Stimulated activated CD4-positive, alpha-beta T cell treated with anti-CD3 and anti-CD28 coated beads, Interleukin-1b, Interleukin-23, amount 100 ng/mL, for 1 hour (primary cell): ENCODE measurements at places on chromosomes 12 and 14.

DNA sequence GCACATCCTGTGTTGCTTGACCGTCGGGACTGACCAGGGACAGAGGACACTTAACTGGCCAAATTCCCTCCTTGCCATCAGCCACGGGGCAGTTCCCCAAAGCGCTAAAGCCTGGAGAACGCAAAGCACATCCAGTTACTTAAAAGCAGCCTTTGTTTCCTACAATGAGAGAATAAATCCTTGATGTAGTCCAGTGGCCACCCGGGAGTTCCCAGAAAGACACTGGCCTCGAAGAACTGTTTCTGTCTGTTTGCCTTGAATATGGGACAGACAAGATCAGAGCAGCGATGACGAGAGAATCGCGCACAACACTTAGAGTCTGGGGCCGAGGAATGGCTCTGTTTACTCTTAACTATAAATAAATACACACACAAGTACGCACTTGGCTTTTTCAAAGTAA, 102.2 kb downstream of the TNFAIP2 start:
- DNase-seq = no peak

- DNase-seq = no peak
Measured at GRCh38 chr14:23561873-23562821, 5.4 kb downstream of the AP1G2 start.

GRCh38 chr14:92590941-92591340, 77.4 kb downstream of the RIN3 start:
- DNase-seq = no peak

DNA sequence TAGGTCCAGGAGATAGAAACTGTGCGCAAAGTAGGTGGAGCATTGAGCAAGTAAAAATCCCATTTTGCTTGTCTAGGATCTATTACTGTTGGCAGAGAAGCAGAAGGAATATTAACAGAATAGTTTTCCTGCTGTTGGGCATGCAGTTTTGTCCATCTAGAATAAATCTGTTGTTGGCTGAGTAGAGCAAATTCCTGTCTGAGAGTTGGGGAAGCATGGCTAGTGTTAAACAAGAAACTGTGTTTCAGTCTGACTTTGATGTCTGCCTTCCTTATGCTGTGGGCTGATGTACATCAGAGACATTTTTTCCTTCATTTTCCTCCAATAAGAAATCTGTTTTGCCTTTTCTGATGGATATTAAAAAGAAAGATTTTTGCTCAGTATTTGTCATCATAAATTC, 98.2 kb downstream of the RAD52 start:
- no peak for DNase-seq

DNA sequence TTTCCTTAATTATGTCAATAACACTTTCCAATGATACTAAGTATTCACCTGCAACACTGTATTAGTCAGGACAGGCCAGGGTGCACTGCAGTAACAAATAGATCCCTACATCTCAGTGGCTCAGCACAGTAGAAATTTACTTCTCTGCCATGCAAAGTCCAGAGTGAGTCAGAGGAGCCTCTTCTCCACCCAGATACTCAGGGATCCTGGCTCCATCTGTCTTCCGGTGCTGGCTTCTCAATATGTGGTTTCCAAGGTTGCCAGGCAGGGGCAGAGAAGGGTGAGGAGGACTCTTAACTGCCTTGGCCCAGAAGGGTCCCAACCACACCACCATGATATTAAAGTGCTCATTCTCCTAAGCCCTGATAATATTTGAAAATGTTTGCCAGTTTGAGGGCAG, 47.8 kb downstream of the ADGRD1 start:
- no peak for DNase-seq

DNA sequence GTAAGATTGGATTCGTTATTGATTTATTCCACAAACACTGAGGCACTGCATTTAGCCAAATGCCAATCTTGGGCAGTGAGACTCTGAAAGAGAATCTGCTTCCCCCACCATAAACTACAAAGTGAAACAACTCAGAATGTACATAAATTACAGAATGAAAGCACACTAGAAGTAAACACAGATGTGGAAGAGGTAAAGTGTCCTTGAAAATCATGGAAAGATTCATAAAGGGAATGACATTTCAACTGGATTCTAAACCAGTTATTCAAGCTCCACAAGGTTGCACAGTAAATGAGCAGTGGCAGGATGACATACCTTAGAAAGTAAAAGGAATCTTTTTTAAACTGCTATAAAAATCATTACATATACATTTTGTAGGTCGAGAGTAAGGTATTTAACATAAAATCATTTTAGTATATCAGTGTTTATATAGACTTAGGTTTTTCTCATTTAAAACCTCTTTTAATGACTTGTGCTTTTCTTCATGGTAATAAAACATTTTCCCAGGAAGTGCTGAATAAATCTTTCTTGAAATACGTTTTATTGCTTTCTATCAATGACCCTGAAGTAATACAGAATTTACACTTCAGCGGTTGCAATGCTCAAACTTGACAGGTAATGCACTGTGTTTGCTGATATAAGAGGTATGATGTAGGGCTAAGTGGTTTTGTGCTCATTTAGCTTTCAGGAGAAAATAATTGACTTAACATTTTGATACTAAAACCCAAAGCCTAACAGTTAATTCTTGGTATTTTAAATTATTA, 270.6 kb downstream of the NAV3 start:
- no peak for DNase-seq

- DNase-seq = no peak
Measured at GRCh38 chr12:125696054-125696453, 630.8 kb downstream of the AACS start.

DNA sequence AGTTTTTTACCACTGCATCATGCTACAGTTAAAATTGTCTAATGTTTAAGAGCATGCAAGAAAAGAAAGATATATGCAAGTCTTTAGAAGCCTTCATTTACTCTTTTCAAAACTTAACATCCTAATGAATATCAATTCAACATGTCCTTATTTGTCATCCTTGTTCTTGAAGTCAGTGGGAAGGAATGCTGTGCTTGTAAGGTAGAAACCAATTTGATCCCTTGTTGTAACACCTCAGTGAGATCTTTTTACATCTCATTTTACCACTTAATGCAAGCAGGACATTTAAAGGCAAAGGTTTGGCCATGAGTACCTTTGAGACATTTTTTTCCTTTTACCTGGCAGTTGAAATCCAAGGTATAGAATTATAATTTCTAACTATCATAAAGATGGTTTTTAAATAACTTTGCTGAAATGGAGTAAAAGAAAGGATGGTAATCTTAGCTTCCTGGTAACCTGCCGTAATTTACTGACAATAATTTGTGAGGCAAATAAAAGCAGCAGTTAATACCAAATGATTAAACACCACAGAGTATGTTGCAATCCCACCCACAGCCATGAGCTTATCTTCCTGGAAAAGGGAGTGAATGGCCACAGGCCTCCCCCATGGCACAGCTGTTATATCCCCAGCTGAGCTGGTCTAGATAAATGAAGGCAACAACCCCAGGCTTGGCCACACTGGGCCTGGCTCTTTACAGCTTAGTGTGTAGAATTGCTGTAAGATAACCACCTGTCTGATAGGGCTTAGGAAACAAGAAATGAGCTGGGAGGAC, 33.2 kb upstream of the STRN3 start:
- no peak for DNase-seq

DNA sequence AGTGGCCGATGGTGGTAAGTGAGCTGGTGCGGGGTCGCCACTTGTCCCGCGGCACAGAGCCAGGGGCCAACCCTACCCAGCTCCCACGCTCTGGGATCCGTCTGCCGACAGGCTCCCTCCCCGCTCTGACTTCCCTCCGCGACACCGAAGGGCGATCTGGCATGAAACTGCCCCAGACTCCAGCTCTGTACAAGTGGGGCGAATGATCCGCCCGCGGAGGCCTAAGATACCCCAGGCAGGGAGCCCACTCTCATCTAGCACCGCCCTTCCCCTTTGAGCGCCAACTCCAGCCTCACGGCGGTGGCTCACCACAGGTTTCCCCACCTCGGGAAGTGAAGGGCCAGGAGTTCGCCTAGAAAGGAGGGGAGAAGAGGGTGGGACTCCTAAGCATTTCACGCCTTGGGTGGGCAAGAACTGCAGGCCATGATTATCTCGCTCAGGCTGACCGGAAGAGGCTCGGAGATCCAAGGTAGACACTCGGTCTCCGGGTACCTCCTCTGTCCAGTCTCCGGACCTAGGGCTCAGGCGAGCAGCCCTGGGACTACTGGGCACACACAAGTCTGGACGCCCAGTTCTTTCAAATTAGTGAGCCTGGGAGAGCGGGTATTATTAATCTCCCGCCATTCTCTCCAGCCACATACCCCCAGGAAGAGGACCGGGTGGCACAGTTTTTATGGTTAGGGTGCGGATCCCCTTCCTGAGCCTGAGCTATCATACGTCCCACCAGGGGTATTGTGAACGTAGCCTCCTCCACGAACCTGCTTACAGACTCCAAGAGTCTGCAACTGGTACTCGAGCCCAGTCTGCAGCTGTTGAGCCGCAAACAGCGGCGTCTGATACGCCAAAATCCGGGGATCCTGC, 849 bp downstream of the WNT1 start:
- DNase-seq = no peak

GRCh38 chr12:1776170-1776921, 44.0 kb upstream of the LRTM2 start:
- DNase-seq = no peak

- DNase-seq = no peak
Measured at GRCh38 chr12:29782871-29783772, 620 bp downstream of the TMTC1 start.

GRCh38 chr12:111767362-111768158, 827 bp downstream of the ALDH2 start:
- DNase-seq = no peak

DNA sequence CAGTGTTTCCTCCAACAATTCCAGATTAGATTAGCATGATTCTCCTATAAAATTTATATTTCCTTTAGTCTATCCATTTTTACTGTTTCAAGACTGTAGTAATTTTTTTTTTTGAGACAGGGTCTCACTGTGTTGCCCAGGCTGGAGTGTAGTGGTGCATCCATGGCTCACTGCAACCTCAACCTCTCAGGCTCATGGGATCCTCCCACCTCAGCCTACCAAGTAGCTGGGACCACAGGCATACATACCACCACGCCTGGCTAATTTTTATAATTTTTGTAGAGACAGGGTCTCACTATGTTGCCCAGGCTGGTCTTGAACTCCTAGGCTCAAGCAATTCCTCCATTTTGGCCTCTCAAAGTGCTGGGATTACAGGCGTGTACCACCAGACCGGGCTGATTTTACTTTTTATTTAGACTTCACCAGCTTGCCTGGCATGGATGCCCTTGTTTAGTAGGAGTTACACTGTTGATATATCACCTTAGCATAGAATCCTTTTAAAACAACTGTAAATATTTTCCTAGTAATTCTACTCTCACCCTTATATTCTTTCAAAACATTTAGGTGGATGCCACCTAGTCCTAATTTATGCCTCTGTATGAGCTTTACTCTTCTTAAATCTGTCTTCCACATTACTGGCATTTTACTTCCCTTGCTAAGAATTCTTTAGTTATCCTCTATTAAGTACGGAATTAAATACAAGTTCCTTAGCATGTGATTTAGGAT, 55.8 kb upstream of the LIMA1 start:
- no peak for DNase-seq

DNA sequence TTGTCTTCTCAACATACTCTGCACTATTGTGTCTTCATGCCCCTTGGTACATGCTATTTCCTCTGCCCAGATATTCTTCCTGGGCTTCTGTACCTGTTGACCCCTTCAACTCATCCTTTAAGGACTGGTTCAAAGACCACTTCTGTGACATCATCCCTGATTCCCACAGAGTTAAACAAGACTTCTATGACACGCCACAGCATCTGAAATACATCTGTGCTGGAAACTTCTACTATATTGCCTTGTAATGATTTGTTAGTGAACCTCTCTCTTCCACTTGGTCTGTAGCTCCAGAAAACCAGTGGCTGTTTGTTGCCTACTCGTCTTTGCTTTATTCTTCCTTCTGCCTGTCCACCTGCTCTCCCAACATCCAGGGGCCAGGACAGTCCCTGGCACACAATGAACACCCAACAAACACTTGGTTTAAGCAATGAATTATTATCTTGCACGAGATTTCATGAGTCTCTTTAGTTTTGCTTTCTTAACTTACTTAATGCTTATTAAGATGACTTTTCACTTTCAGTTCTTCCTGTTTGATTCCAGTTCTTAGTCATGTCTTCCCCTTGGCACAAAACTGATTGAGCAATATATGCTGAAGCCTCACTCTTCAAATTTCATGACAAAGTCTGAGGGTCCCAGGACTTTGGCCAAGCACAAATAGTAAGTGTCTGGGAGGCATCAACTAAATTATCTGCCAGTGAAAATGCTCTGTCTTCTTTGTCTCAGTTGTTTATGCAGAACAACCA, 485.9 kb downstream of the APAF1 start:
- no peak for DNase-seq

GRCh38 chr12:52359621-52360061, 7.6 kb downstream of the KRT85 start:
- DNase-seq = no peak
